ENCODE measurements at places on chromosomes 6 and 20.

- no peak for DNase-seq
These were observed 17.1 kb downstream of the TTLL2 start for GRCh38 chr6:167341665-167342655.

DNA sequence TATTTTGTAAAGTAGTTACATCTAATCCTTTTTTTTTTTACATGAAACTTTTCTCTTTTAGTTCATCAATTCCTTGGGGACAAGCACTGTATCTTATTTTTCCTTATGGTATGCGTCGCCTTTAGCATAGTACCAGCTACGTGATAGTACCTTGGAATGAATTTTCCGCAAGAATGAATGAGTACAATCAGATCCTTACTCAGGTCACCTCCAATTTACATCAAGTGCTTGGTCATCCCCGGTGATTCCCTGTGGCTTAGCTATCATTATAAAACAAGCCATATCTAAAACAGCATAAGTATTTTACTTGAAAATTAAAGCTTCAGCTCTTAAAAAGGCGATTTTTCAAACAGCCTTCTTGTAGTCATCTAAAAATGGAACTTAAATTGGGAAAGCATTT, 680.4 kb upstream of the MAP3K7 start:
- DNase-seq: peak; percentile 9

GRCh38 chr20:18166241-18166881, 28.7 kb downstream of the KAT14 start:
- DNase-seq: no peak

- DNase-seq: no peak
These were observed 3.2 kb upstream of the KCNK15 start for GRCh38 chr20:44742304-44743079.

Data from fibroblast of lung (primary cell).